Stimulated activated CD8-positive, alpha-beta memory T cell treated with anti-CD3 and anti-CD28 coated beads, Interleukin-4, amount 100 ng/mL, for 24 hours (primary cell): ENCODE measurements at places on chromosomes 7 and 10.

- DNase-seq: no peak
These were observed 226.2 kb downstream of the POLR1F start for GRCh38 chr7:19482628-19483027.

GRCh38 chr10:103699611-103700435 lies 155.6 kb downstream of the SH3PXD2A start:
- no peak for DNase-seq

- no peak for DNase-seq
These were observed 116.8 kb downstream of the LHPP start for GRCh38 chr10:124578231-124579010.

- DNase-seq: no peak
These were observed 450.7 kb downstream of the PARD3 start for GRCh38 chr10:34364253-34365037.

DNA sequence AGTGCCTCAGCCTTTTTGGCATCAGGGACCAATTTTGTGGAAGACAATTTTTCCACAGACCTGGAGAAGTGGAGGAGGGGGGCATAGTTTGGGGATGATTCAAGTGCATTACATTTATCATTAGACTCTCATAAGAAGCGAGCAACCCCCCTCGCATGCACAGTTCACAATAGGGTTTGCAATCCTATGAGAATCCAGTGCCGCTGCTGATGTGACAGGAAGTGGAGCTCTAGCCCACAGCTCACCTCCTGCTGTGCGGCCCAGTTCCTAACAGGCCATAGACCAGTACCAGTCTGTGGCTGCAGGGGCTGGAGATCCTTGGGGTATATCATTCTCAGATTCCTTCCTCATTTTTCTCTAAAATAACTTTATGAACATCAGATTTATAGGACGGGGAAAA lies 50.8 kb downstream of the ATAD1 start:
- no peak for DNase-seq
